Effector CD8-positive, alpha-beta T cell (primary cell): ENCODE measurements at places on chromosomes 6 and 20.

DNA sequence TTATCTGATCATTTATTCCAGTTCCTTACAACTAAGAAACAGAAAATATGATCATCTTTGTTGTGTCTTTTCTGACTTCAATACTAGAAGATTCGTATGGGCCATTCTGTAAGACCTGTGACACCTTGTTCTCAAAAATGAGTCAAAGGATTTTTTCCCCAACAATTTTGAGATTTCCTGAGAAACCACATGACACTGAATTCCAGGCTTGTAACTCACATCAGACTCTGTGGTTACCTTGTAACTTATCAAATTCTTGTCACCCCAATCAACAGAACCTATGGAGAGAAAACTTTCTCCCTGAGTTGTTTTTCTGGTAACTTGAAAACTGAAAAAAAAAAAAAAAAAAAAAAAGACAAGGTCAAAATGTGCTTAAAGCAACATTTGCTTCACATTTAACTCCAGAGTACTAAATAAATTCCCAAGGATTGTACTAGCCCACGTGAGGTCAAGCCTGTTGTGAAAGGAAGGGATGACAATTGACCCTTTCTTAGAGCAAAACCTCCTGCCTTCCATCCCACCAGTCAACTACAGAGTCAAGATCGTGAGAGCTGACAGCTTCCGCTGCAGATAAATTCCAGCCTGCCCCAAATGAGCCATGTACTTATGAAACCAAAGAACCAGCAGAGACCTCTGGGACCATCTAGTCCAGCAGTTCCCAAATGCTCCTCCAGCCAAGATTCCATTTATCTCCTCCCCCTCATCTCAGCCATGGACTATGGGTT is 140.3 kb downstream of the TBX18 start:
- no peak for DNase-seq

GRCh38 chr20:53174454-53174853 is 202.3 kb downstream of the TSHZ2 start:
- no peak for DNase-seq

DNA sequence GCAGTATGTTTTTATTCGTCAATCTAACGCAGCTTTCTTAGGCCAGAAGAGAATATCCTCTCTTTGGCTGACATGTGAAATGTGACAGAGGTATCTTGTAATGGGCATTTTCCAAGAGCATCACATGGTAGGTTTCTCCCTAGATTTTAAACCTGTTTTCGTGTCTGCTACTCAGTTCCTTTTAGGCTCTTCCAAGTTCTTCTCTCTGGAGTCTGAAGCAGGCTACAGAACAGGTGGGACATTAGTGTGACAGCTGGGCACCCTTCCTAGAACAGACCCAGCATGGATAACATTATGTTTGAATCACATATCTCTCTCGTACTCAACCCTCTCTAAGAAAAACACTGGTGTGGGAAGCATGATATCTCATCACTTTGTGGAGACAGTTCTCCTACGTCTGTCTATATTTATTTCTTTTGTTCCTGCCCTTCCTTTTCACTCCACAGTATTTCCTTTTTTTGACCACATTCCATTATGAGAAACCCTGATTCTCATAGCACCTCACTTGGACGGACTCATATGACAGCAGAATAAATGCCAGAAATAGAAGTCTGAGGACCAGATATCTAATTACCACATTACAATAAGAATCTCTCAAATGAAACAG is 263.4 kb downstream of the NKAIN2 start:
- DNase-seq: no peak

DNA sequence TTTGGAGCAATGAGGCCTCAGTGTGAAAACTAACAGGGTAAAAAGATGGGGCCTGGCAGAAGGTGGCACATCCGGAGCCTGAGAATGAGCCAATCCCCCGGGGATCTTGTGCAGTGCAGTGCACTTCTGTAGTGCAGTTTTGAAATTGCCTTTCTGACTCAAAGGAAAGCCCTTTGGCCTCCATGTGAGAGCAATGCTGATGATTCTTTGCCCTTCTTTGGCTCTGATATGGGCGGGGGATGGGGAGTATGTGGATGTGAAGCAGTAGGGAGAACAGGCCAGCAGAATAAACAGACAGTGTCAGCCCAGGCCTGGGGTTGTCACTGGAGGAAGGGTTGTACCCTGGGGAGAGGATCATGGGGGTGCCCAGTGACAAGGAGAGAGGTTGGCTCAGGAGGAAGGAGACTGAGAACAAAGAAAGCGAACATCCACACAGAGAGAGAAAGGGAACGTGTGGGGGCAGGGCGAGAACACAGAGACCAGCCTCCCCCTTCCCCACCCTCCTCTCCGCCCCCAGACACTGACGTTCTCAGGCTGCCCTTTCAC is 351.2 kb downstream of the CDC5L start:
- DNase-seq: no peak

GRCh38 chr20:62197801-62198200 is 15.0 kb downstream of the MTG2 start:
- DNase-seq: no peak
